ENCODE measurements at places on chromosomes 2 and 18.
A peak's percentile ranks its signal among the peaks of the same experiment; 100 is the strongest.

- DNase-seq: no peak
Measured at GRCh38 chr2:113257516-113258264, 21.0 kb downstream of the PAX8 start.

DNA sequence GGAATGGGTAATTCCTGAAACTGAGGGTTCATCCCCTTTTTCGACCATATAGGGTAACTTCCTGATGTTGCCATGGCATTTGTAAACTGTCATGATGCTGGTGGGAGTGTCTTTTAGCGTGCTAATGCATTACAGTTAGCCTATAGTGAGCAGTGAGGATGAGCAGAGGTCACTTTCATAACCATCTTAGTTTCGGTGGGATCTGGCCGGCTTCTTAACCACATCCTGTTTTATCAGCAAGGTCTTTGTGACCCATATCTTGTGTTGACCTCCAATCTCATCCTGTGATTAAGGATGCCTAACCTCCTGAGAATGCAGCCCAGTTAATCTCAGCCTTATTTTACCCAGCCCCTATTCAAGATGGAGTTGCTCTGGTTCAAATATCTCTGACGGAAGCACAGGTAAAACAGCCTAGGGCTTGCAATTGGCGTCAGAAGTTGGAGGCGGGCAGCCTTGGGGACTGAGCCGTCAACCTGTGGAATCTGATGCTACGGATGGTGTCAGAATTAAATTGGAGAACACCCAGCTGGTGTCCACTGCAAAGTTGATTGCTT, 19.5 kb downstream of the RALBP1 start:
- no peak for DNase-seq

- no peak for DNase-seq
Measured at GRCh38 chr18:72630991-72631390, 86.8 kb upstream of the CBLN2 start.

- peak; percentile 6 for DNase-seq
Measured at GRCh38 chr18:74990563-74991081, 218.3 kb downstream of the PTGR3 start.

DNA sequence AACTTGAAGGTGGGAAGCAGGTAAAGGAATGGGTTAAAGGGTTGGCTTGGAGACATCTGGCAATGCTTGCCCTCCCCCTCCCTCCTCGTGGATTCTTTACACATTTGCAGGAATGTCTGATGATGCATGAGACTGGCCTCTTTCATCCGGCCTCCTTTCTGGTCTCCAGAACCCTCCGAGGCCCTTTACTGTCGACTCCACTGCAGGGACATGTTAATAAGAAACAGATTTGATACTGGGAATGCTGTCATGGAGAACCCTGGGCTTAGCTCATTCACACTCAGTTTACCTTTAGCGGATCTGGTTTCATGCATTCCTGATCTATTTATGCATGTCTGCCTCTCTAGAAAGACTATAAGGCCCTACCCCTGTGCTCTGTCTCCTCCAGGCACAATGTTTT, 238.7 kb downstream of the TGIF1 start:
- no peak for DNase-seq

DNA sequence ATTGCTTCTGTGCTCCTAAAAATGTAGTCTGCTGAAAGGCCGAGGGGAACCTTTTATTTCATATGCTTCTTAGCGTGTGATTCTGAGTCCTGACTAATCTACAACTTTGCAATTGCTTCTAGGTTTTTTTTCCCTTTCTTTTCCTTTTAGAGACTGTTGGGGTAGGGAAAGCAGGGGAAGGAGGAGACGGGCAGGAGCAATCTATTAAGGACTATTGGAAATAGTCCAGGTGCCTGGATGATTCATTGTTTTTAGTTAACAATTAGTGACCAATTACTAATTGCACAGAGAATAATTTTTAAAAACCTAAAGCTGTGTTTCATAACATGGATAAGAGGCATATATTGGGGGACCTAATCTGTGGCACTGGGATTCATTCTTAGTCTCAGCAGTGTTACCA, 49.4 kb upstream of the STON1 start:
- DNase-seq: no peak

DNA sequence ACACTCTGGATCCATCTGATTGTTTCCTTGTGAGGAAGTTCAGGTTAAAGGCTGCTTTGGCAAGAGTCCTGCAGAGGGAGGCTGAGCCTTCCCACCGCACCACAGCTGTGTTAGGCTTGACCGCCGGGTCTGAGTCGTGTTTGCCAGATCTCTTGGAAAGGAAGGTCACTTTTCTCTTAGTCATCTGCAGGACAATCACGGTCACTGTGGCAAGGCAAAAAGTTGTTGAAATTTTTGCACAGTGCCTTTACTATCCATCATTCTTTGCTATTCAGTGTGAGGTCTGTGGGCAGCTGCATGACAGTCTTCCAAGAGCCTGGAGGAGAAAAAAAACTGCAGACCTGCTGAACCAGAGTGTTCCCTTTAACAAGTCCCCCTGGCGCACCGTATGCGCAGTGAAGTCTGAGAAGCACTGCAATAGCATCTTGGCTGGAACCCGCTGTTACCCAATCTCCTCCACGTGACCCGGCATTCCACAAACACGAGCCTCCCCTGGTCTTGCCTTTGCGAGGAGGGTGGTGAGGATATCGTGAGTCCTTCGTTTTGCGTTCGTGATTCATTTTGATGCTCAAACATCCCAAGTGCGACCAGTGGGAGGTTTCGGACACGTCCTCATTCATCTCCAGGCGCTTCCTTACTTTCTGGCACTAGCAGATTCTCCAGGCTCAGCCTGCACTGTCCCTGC, 23.0 kb downstream of the BIN1 start:
- DNase-seq: no peak

GRCh38 chr2:221570321-221570935, 1.7 kb downstream of the EPHA4 start:
- DNase-seq: no peak

GRCh38 chr2:9858730-9859068, 15.4 kb downstream of the TAF1B start:
- DNase-seq: no peak

- DNase-seq: no peak
Measured at GRCh38 chr2:98903064-98903355, 33.0 kb downstream of the CRACDL start.

- DNase-seq: no peak
Measured at GRCh38 chr2:60836491-60836890, 44.9 kb upstream of the REL start.

DNA sequence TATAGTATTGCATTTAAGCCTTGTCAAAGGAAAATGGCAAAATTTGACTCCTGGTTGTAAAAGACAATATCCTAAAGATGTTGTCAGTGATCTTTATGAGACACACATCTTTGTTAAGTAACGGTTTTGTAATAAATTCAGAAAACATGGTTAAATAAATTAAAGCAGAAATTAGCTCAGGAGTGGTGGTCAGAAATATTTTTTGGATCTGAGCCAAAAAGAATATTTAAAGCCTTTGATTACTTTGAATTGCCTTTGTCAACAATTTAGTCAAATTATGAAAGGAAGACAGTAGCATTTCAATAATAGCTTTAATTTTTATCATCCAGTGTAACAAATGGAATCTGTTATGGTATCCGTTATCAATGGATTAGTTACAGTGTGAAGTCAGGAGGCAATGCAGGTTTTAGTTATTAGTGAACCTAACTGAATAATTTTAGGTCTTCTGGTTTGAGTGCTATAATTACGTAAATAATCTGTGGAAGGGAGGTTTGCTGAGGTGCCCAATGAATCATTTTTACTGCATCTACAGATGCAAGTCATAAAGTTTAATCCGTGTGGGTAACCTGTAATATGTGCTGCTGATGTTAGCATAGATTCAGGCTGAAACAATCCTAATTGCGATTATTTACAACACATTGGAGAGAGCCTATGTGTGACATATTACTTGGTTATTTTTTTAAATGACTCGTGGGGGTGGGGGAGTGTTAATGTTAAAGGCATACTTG, 42.7 kb downstream of the SMAD4 start:
- no peak for DNase-seq

DNA sequence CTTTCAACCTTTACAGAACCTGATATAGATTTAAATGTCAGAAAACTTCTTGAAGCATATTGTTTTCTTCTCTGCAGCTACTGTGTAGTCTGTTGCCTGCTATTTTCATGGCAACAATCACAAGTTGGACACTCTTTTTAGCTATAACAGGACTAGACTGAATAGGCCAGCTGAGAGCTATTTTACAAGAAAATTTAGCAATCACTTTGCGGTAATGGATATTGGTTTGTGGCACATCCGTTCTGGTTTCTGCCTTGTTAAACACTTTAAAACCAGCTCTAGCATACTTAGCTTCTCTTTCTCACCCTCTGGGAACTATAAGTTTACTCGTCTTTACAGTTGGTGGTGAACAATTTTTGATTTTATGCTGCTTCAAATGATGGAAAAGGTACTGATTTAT, 125.7 kb downstream of the MAP2 start:
- no peak for DNase-seq

DNA sequence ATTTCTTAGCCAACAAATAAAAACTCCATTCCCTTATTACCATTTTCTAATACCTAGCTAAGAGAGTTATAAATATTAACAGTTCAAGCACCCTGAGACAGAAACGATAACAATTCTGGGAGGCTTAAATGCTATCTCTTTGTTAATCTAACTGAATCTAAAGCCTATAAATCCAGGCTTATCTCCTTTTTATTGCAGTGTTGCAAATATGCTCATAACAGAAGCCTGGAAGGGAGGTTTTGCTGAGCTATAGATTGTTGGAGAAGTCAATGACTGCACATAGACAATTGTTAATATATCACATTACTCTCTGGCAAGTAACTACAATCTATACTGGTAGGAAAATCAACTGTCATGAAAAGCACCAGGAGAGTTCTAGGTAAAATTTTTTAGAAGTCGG, 30.2 kb downstream of the ATF2 start:
- DNase-seq: no peak

DNA sequence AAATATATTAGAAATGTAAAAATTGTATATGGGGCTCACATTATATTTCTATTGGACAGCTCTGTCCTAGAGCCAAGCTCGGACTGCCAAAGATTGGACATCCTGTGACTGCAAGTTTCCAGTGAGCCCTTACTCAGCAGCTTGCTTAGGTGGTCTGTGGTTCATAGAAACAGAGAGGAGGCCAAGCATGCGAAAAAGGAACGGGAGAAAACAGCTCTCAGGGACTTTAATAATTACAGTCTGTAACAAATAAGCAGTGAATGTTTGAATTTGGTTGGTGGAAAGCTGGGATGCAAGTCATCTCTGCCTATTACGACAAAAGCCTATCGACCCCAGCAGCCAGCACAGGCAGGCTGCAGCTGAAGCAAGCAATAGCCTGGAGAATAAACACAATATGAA, 35.6 kb downstream of the WIPF1 start:
- no peak for DNase-seq

- no peak for DNase-seq
Measured at GRCh38 chr2:180846756-180847472, 133.5 kb upstream of the UBE2E3 start.

DNA sequence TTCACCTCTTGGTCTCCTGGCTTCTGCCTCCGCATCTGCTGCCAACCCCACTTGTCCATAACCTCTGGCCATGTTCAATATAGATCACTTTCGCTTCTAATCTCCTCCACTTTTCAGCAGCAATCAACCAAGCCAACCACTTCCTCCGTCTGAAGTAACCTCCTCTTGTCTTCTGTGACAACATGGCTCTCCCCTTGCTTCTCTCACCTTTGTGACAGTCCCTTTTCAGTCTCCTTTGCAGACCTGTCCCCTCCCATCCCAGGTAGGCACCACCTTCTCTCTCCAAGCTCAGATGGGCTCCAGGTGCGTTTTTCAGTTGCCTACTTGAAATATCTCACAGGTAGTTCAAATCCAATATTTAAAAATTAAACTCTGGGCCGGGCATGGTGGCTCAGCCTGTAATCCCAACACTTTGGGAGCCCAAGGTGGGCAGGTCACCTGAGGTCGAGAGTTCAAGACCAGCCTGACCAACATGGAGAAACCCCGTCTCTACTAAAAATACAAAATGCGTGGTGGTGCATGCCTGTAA, 4.7 kb upstream of the PSD4 start:
- DNase-seq: peak; percentile 23

GRCh38 chr2:126860385-126860784, 38.3 kb upstream of the TEX51 start:
- no peak for DNase-seq

DNA sequence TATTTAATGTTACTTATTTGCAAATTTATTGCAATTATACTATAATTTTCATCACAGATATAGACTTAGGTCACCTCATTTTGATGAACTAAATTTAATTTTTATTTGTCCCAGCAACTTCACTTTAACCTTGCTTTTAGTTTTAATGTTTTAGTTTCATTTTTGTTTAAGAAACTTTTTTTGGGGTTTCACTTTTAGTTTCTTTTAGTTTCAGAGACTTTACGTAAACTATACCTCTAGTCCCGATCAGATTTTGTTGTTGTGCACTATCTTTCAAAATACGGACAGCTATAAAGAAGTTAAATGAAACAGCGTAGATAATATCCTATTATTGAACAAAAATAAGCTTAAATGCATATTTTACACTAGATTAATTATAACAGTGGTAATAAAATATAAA, 460.5 kb downstream of the ERBB4 start:
- no peak for DNase-seq

GRCh38 chr2:19073522-19073921, 284.9 kb downstream of the OSR1 start:
- DNase-seq: no peak

DNA sequence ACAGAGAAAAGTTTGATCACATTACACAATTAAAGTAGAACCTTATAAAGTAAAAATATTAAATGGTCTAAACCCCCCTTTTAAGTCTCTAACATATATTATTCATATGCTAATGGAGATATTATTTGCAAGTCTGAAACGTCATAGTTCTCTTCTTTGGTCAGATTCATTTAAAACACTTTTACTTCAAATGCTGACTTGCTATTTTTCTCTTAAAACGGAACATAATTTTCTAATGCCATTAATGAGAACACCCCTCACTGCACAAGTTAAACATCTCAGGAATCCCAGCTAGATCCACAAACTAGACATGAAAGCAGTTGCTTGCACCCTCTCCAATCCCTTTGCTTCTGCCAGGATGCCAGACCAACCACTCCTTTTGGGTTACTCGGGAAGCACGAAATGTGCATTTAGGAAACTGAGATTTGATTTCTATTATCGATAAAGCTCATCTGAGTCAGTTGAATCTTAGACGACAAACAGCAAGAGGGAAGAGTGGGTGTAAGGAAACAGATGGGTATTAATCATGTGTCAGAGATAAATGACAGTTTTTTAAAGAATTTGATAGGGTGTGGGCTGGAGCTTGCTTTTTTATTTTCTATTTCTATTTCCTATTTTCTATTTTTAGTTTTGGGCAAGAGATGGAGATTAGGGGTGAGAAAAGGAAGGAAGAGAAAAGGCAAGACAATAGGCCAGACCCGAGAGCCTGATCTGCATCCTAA, 1.5 kb downstream of the ADD2 start:
- DNase-seq: no peak
